ENCODE measurements at places on chromosomes 4 and X. TPM values are rescaled to one million over a fixed set of nuclear protein-coding genes. Genes with fewer than 3 reads are reported as not detected.

The OTUD6A gene
- polyA plus RNA-seq: not detected

The ARHGAP36 gene
- polyA plus RNA-seq: 386 TPM

The CT47B1 gene
- not detected for polyA plus RNA-seq

The DIPK2B gene
- 24.1 TPM for polyA plus RNA-seq

The VSIG4 gene
- polyA plus RNA-seq: 16.8 TPM

The ESX1 gene
- polyA plus RNA-seq: 0.08 TPM

GRCh38 chrX:125203737-125204578, 115.7 kb upstream of the TEX13C start:
- peak; percentile 51 for DNase-seq

DNA sequence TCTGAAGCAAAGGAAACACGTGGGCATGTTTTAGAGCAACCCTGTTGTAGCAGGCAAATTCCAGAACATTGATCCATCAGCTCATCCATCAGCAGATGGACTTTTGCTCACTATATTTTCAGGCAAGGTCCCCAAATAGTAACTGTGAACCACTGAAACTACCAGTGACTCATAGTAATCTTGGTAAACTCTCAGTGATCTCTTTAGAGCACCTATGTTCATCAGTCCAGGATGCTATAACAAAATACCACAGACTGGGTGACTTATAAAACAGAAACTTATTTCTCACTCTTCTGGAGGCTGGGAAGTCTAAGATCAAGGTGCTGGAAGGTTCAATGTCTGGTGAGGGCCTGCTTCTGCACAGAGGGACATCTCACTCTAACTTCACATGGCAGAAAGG, 28.9 kb upstream of the BTC start:
- DNase-seq: no peak

GRCh38 chr4:79404666-79405065, 3.4 kb downstream of the GK2 start:
- no peak for DNase-seq

GRCh38 chrX:11647138-11647537, 18.6 kb downstream of the ARHGAP6 start:
- no peak for DNase-seq

DNA sequence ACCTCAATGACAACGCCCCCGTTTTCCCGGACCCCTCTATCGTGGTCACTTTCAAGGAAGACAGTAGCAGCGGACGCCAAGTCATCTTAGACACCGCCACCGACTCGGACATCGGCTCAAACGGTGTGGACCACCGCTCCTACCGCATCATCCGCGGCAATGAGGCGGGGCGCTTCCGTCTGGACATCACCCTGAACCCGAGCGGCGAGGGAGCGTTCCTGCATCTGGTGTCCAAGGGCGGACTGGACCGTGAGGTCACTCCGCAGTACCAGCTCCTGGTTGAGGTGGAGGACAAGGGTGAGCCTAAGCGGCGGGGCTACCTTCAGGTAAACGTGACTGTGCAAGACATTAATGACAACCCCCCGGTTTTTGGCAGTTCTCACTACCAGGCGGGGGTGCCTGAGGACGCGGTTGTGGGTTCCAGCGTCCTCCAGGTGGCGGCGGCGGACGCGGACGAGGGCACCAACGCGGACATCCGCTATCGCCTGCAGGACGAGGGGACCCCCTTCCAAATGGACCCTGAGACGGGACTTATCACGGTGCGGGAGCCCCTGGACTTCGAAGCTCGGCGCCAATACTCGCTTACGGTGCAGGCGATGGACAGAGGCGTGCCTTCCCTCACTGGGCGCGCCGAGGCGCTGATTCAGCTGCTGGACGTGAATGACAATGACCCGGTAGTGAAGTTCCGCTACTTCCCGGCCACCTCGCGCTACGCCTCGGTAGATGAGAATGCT, 2.2 kb downstream of the FAT4 start:
- DNase-seq: peak; percentile 83

- DNase-seq: no peak
These were observed 23.3 kb upstream of the FRAS1 start for GRCh38 chr4:78033861-78034260.

DNA sequence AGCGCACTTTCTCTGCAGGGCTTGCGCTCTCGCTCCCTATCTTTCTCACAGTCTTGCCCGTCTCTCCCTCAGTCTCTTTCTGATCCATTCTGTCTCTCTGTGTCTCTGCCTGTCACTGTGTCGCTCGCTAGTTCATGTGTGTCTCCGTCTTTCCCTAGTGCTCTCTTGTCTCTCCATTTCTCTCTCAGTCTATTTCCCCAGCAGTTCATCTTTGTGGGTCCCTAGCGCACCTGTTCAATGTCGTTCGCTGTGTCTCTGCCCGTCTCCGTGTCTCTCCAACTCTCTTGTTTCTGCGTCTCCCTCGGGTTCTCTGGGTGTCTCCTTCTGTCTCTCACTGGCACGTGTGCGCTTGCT, 1.5 kb downstream of the GPR101 start:
- DNase-seq: no peak

GRCh38 chr4:85824166-85824945, 349.4 kb downstream of the ARHGAP24 start:
- no peak for DNase-seq
